ENCODE measurements at places on chromosomes 11 and 22. TPM values are rescaled to one million over a fixed set of nuclear protein-coding genes. Genes with fewer than 3 reads are reported as not detected.

DNA sequence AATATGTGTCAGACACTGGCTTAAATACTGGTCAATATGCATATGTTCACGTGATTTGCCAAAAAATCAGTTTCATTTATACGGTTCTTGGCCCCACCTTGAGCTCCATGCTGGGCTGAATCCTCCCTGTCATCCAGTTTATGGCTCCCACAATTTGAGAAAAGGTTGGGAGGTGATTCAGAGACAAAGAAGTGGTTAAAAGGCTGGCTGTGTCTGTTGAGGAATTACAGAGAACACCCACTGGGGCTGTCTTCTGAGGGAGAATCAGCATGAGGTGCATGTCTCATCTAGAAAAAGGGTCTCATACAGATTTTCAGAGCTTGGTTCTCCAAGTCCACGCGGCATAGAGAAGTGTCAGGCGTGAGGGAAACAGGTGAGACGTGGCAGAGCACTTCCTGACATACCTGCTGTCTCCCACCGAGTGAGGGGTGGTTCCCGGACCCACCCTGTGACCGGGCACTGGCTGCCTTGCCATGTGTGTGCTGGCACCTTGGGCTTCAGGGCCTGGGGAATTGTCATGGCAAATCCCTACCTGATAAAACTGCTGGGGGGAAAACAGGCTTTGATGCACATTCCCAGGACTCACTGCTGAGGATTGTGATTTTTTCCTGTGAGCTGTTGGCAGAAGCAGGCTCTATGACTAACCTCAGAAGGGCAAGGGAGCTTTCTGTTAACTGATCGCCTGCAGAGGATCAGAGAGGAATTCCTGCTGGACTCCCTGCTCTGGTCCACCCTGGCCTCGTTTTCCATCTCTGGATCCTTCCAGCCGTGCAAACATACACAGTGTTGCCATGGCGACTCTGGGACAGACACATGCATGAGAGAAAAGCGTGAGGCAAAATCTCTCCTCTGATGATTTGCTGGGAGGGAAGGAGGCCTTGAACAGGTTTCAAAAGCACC is 223.6 kb downstream of the ADAMTS15 start:
- peak; percentile 87 for DNase-seq

DNA sequence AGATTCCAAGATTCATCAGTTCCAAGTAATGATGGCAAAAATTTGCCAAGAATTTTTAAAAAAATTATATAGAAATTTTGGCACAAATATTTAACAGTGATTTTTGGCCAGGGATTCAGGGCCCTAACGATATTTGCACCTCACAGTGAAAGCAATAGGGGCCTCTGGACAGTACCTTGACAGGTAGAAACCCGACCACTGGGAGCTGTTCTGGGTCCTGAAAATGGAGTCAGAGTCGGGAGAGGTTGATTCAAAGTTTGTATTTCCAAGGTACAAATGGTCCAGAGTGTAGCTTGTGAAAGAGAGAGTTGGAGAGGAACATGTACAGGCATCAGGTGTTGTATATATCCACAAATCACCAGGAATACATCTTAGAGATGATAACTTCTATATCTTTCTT is 41.6 kb downstream of the MRGPRX2 start:
- DNase-seq: no peak

GRCh38 chr11:119810478-119811232 is 81.7 kb upstream of the NECTIN1 start:
- no peak for DNase-seq

DNA sequence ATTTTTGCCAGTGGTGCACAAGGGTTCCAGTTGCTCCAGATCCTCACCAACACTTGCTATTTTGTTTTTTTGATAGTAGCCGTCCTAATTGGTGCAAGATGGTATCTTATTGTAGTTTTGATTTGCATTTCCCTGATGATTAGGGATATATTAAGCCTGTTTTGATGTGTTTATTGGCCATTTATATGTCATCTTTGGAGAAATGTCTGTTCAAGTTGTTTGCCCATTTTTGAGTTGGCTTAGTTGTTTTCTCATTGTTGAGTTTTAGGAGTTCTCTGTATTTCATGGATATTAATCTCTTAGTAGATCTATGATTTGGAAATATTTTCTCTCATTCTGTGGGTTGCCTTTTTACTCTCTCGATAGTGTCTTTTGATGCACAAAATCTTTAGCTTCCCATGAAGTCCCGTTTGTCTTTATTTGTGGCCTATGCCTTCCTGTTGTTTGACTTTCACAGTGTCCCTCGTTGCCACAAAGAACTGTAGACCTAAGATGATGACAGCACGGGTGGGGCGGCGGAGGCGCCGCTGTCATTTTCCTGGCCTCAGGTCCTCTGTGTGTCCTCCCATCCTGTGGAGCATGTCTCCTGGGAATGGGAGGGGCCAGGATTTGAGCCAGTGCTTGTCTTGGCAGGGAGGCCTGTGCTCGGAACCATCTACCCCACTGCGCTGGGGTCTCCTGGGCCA is 33.5 kb downstream of the LRP5 start:
- no peak for DNase-seq

The SMPD1 gene
- 35.0 TPM for total RNA-seq

GRCh38 chr11:114228435-114229411 is 67.5 kb upstream of the NNMT start:
- DNase-seq: no peak

- DNase-seq: peak; percentile 12
Observed at GRCh38 chr11:26860091-26860780, 133.7 kb upstream of the FIBIN start.

The CCDC188 gene
- total RNA-seq: 0.43 TPM

- peak; percentile 91 for DNase-seq
Observed at GRCh38 chr11:6618117-6619003, 862 bp downstream of the TPP1 start.

The TRIM44 gene
- total RNA-seq: 20.3 TPM

GRCh38 chr22:44245867-44246266 is 65.1 kb downstream of the PARVG start:
- DNase-seq: no peak

- DNase-seq: no peak
Observed at GRCh38 chr11:97888641-97889040, 1132.1 kb upstream of the CNTN5 start.

DNA sequence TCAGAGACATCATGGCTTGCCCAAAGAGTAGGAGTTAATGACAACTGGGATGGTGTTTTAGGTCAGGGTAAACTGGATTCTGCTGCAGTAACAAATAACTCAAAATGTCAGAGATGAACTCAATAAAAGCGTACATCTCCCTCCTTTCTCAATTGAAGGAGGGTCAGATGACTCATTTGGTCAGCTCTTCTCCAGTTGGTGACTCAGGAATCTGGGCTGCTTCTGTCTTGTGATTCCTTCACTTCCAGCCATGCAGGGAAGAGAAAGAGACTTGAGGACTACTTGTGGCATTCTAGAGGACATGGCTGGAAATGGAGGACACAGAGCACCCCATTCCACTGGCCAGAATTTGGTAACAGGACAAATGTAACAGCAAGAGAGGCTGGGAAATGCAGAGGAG is 3.2 kb upstream of the SYT13 start:
- DNase-seq: peak; percentile 20

DNA sequence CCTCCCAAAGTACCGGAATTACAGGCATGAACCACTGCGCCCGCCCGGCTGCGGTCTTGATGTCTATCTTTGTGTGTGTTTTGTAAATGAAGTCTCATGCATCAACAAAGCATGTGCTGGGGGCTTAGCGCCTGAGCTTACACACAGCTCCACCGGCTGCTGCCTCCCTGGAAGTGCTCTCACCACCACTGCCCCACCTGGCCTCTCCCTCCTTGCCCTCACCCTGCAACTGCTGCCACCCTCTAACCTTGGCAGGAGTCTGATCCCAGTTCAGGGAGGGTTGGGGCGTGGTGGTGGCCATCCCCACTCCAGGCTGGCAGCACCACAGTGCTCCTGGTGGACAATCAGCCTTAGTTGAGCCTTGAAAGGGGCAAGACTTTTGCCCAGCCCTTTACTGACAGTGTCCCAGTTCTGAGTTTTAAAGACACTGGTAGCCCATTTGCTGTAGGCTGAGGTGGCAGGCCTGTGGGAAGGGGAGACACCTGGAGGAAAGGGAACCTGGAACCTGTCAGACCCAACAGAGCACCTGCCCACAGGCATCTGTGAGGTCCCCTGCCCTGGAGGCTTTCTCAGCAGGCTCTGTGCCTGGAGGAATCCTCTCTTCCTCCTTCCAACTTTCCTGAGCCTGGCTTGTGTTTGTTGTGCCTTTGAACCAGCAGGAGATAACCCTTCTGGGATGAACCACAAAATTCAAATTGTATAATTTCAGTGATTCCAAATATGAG is 42.4 kb upstream of the WEE1 start:
- DNase-seq: no peak

The TEX12 gene
- 0.32 TPM for total RNA-seq

- DNase-seq: no peak
Observed at GRCh38 chr11:1673446-1674172, 23.4 kb upstream of the KRTAP5-6 start.

The ANO3 gene
- total RNA-seq: under 0.01 TPM

DNA sequence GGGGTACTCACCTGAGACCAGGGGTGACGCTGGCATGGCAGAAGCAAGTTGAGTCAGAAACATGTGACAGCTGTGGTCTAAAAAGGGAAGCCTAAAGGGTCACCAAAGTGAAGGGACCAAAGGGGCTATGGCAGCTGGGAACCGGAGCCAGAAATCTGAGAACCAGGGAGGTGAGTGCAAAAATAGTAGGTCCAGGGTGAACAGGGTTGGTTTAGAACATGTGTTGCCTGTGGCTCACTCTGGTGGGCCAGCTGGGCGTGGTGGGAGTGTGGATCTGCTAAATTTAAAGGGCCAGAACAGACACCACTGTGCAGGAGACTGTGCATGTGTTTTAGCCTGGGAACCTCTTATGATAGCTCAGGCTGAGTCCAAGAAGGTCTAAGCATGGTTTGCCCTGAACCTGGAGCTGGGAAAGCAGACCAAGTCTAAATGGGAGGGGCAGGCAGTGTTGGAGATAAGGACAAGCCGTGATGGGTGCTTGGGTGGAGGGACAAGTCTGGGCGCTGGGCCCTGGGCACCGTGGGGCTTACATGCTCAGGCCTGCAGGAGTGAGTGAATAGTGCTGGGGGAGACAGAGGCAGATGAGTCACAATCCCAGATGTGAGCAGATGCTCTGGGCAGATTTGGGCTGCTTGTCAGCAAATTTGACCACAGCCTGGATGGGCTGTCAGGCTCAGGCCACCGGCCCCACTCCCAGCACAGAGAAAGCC is 41.4 kb upstream of the ZBED5 start:
- DNase-seq: no peak

The GAS2 gene
- 0.64 TPM for total RNA-seq

GRCh38 chr11:120547811-120548681 is 36.5 kb downstream of the GRIK4 start:
- DNase-seq: peak; percentile 92

GRCh38 chr11:64524534-64525042 is 66.4 kb upstream of the SLC22A12 start:
- no peak for DNase-seq

GRCh38 chr11:1889224-1889930 is 2.3 kb downstream of the PRR33 start:
- no peak for DNase-seq

- DNase-seq: peak; percentile 38
Observed at GRCh38 chr11:93236741-93237675, 39.2 kb upstream of the SLC36A4 start.

DNA sequence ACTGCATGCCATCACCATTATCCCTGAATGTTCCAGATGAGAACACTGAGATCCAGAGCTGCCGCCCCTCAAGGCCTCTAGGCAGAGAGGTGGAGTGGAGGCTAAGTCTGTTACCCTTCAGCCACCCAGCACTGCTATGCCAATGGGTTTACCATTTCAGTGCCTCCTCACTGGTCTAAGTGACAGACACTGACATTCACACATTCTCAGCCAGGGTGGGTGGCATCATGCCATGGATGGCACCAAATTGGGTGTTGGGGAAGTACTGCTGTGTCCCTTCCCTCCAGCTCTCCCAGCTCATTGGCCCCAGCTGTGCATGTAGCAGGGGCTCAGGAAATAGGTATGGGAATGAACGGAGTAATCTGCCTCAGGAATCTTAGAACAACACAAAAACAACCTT is 96.8 kb upstream of the PLET1 start:
- no peak for DNase-seq

- no peak for DNase-seq
Observed at GRCh38 chr11:109308551-109308950, 113.4 kb upstream of the C11orf87 start.

DNA sequence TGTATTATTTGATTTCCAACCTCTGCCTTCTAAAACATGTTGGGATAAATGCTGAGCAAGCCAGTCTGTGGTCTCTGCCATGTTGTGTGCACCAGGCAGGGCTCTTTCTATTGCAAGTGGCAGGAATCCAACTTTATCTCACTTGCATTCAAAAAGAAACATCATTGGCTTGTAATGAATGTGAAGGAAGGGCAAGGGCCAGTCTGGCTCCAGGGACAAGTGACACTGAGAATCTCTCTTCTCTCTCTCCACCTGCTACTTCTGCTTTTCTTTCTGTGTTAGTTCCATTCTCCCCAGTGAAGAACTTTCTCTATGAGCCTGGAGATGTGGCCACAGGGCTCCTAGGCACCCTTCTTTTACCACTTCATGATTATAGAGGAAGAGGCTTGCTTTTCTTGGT is 329.9 kb upstream of the NCAM1 start:
- DNase-seq: no peak

- no peak for DNase-seq
Observed at GRCh38 chr22:37075046-37075445, 23.5 kb downstream of the KCTD17 start.

DNA sequence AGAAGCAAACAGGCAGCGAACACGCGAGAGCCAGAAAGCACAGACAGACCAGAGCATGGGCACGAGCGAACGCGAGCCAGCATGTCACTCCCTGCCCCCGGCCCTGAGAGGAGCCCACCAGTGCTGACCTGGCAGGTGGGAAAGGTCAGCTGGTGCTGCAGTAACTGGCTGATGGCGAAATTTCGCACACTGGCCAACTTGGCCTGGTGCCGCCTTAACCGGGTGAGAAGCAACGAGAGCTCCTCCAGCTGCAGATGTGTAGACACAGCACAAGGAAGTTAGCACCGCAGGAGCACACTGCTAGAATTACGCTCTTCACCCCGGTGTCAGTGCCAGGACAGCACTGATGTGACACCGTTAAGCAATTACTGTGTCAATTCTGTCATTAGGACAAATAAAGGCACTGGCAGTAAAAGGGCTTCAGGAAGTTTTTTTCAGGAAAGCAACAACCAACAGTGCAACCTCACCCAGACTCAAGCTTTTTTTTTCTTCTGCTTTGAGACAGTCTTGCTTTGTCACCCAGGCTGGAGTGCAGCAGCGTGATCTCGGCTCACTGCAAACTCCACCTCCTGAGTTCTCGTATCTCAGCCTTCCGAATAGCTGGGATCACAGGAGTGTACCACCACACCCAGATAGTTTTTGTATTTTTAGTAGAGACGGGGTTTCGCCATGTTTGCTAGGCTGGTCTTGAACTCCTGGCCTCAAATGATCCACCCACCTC is 76.8 kb downstream of the C11orf58 start:
- DNase-seq: peak; percentile 44

GRCh38 chr11:122098261-122098980 is 17.6 kb downstream of the BLID start:
- DNase-seq: no peak

GRCh38 chr22:31092161-31092560 is 11.0 kb downstream of the SMTN start:
- DNase-seq: no peak

GRCh38 chr11:19398273-19398672 is 157.5 kb upstream of the E2F8 start:
- peak; percentile 53 for DNase-seq
